ENCODE measurements at places on chromosomes 12 and 14. TPM values are rescaled to one million over a fixed set of nuclear protein-coding genes. Genes with fewer than 3 reads are reported as not detected.

GRCh38 chr12:92621833-92622232, 81.0 kb upstream of the PLEKHG7 start:
- DNase-seq: no peak

GRCh38 chr12:99383258-99383657, 264.3 kb upstream of the GARIN6 start:
- no peak for DNase-seq

DNA sequence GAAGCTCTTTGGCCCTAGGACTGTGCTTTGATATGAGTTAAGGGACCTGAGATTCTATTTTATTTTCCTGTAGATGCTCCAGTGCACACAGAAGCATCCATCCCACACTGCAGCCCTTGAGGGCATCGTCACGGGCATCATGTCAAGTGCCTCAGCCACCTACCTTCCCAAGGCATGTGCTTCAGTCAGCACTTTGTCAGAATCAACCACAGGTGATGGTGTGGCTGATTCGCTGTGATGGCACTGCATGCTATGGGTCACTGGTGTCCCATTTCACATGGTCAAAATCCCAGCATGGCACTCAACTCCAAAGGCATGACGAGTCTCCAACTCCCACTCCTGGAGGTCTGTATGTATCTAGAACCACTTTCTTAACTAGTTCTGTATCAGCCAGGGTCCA, 100.8 kb downstream of the AACS start:
- DNase-seq: no peak

- no peak for DNase-seq
Measured at GRCh38 chr12:43333644-43334043, 218.4 kb downstream of the ADAMTS20 start.

DNA sequence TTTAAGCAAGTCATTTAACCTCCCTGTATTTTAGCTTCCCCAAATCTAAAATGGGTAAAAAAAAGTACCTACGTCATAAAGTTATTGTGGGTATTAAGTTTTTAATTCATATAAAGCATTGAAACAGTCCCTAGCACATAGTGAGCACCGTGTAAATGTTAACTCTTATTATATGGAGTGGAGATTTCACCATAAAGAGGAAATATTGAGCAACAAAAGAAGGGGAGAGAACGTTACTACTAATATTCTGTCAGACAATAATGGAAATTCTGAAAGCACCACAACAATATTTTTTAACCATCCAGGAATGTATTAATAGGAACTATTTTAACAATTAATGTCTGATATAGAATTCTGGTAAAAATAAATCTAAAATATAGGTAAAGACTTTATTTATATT, 7.8 kb upstream of the CD163L1 start:
- no peak for DNase-seq

GRCh38 chr12:85733221-85733840, 102.9 kb downstream of the RASSF9 start:
- no peak for DNase-seq

Gene KLRD1
- 0.06 TPM for total RNA-seq

Data from neural progenitor cell (in vitro differentiated cells).